CD4-positive, alpha-beta T cell (primary cell): ENCODE measurements at places on chromosomes 2 and 18.

- DNase-seq = no peak
These were observed 23.7 kb downstream of the CEP192 start for GRCh38 chr18:13014818-13015217.

DNA sequence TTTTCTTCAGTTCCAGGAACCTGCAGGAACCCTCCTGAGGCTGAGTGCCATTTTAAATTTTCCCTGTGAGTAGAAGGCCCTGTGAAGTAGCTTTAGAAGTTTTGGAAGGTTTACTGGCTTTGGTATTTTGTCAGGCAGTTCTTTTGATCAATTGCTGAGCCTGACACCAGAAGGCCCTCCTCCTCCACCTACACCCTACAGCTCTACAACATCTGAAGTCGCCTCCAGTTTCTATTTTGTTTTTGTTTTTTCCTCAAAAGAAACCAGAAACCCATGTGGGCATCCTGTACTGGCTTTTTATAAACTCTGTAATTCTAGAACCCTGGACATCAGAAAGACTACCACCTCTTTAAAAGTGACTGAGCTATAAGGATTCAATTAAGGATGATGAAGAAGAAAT is 153.7 kb downstream of the NRXN1 start:
- DNase-seq = no peak

DNA sequence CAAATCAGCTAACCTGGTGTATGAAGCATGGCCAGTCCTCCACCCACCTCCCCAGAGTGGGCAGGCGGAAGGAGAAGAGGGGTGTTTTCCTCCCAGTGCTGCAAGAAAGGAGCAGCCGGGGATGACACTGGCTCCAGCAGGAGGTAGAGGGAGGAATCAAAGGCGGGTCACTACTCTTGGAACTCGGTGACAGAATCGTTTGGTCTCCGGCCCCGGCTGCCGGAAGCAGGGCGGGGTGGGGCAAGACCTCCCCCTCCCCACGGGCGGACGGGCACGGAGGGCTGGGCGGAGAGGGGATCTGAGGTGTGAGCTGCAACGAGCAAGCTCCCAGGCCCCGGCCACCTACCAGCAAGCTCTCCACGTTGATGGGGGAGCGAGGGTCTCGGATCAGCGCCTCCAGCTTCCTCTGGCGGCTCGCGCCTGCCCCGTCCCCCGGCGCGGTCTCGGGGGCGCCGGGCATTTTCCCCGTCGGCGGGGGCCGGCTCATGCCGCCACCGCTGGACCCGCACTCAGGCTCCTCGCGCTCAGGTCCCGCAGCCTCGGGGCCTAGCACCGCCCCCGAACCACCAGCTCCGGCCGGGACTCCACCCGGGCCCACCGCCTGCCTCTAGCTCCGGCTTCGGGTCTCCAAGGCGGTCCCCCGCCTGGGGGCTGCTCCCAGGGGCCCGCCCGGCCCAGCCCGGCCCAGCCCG is 640 bp downstream of the ROCK2 start:
- DNase-seq = peak; percentile 43

GRCh38 chr18:49061991-49062831 is 111.4 kb upstream of the SMAD7 start:
- DNase-seq = no peak

DNA sequence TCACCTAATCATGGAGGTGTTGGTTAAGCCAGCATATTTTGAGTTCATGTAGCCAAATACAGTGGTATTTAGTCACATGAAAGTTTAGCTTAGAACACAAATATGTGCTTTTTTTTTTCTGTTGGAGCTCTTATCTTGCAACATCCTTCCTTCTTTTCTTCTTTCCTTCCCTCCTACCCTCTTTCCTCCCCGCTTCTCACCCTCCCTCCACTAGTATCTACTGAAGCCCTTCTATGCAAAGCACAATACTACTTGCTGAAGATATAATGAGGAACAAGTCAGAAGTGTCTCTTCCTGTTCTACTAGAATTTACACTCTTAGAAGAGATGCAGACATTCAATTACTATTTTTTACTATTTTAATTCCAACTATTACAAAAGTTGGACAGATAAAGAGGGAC is 105.0 kb upstream of the ITGA4 start:
- no peak for DNase-seq

DNA sequence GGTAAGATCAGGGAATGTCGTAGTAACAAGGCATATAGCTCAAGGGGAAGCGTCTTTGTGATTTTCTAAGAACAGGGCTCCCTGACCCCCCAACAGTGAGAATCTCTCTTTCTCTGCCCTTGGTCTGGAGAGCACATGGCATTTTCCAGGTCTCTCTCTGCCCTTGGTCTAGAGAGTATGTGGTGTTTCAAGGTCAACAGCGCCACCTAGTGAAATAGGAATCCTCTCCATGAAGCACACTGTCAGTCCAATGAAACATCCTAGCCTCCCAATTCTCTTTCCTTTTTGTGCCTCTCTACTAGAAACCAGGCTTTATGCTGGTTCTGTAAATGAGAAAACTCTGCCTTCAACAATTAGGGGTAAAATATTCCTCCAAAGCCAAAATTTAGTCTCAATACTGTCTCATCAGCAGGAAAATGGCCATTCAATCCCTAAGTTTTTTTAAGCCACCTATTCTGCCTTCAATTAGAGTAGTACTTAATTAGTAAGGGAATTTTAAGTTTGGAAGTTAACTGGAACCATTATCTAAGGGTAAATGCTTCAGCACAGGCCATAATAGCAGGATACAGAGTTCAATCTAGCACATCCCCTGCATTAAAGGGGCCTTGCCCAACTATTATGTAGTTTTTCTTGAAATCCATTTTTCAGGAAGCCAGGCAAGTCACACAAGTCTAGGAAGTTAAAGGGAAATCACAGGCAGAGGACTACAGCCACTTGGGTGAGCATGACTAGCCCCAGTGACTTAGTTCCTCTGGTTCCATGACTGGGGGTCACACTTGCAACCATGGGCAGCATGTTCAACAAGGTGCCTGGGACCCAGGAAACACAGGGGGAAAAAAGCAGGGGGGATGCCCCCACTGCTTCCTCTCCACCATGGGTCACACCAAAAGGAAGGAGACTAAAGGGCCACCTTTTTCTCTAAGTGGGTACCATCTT is 12.4 kb downstream of the DYM start:
- DNase-seq = peak; percentile 29

DNA sequence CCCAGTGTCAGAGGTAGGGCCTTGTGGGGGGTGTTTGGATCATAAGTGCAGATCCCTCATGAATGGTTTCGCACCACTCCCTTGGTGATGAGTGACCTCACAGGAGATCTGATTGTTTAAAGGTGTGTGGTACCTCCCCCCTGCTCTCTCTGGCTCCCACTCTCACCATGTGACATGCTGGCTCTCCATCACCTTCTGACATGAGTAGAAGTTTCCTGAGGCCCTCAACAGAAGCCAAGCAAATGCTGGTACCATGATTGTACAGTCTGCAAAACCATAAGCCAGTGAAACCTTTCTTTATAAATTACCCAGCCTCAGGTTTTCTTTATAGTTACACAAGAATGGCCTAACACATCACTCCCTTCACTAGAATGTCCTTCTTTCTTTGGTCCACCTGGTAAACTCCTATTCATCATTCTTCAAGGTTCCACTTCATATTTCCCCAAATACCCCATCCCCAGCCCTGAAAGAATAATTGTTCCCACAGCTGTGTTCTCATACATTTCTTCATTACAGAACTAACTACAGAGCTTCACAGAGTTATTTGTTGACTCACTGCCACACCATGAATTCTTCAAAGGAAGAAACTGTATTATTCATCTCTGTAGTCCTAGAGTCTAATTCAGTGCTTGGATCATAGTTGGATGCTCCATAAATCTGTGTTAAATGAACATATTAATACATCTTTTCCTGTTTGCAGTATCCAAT is 81.2 kb upstream of the STK17B start:
- no peak for DNase-seq

DNA sequence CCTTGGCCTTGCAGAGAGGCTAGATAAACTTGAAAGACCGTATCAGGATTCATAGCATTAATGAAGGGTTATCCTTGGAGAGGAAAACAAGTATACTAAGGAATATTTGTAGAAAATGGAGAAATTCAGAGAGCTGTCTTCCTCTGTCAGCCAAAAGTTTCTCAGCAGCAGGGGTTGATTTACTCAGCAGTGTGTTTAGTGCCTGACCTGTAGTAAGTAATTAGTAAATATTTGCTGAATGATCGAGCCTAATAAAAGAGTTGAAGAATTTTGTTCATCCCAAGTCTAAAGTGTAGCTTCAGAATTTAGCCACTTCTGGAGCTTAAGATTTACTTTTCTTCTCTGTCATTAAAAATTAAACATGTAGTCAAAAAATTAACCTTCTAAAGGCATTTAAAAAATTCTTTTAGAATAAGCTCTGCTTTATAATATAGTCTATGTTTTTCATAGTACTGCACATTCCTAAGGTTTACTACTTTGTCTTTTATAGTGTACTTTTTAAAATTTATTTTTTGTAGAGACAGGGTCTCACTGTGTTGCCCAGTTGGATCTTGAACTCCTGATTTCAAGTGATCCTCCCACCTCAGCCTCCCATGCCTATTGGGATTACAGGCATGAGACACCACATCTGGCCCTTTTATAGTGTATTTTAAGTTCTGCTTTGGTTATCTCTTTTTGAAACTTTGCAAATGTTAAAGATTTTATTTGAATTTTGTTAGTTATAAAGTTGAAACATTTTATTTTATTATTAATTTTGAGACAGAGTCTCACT is 138.4 kb upstream of the MYO3B start:
- no peak for DNase-seq

GRCh38 chr2:121260370-121261154 is 24.4 kb downstream of the TFCP2L1 start:
- DNase-seq = no peak
